ENCODE measurements at places on chromosomes 6 and 20. TPM values are rescaled to one million over a fixed set of nuclear protein-coding genes. Genes with fewer than 3 reads are reported as not detected.
A peak's percentile ranks its signal among the peaks of the same experiment; 100 is the strongest.

The LRRC73 gene
- 0.35 TPM for total RNA-seq

The SLC35D3 gene
- not detected for total RNA-seq

The UBE2V1 gene
- 56.4 TPM for total RNA-seq

The SRMS gene
- not detected for total RNA-seq

The RBPJL gene
- not detected for total RNA-seq

The DLL1 gene
- total RNA-seq, result 2.1 TPM

The TNFRSF6B gene
- total RNA-seq, result 191 TPM

The OR2J3 gene
- total RNA-seq, result not detected

The GGTLC1 gene
- total RNA-seq, result not detected

The SSTR4 gene
- total RNA-seq, result not detected

The LTB gene
- total RNA-seq, result 7.0 TPM

The PTPRK gene
- 124 TPM for total RNA-seq

The HDGFL1 gene
- total RNA-seq, result not detected

DNA sequence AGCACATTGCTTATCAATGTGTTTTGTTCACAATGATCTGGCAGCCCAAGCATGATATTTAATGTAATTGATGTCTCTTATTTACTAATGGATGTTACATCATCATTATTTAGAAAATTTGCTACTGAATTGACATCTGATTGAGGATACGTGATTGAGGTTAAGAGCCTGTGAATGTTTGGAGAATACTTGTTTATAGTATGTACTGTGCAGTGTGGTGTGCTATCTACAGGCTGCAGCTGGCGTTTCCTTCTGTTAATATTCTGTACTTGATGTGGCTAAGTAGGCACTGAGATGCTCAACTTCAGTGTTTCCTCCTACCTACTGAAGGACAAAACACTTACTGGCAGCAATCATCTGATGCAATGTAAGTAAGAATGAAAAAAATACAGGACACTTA lies 709.6 kb upstream of the FLRT3 start:
- DNase-seq, result no peak

- no peak for DNase-seq
These were observed 102.7 kb downstream of the SLC22A3 start for GRCh38 chr6:160450849-160451248.

DNA sequence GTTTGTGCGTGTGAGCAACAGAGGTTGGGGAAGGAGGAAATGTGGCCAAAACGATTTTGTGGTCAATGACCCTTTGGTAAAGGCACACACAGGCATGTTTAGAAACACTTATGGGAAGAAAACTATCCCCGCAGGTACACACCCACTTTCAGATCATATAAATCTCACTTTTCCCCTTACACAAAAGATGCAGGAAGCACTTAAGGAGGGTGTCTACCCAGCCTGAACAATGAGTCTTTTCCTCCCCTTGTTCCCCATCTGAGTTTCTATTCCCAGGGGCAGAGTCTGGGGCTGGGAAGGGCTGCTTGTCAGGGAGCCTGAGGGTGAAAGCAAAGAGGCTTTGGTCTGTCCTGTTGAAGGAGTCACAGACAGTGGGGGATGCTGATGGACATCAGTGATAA lies 193.2 kb upstream of the SALL4 start:
- DNase-seq, result no peak

DNA sequence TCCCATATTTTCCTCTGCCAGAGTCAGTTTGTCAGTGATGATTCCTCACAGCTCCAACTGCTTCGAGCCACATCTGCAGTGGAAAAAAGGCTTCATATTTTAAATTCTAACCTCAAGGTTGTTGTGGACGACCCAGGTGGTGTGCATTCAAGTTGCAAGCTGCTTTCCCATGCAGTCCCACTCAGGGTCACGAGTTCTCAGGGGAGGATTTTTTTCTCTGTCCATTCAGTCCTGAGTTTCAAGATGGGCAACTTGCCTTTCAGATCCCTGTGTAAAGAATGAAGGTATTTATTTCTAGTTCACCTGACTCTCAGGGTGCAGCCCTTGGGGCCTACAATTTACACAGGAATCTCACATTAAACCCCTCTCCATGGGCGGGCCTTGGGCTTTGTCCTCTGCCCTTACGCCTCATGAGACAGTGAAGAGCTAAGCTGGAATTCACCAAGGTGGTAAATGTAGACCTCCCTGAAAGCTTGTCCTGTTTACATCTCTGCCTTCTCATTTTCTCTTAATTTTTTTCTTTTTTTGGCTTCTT lies 65.9 kb downstream of the TPD52L1 start:
- no peak for DNase-seq

- peak; percentile 54 for DNase-seq
These were observed 37.6 kb downstream of the NR2E1 start for GRCh38 chr6:108203189-108204112.

DNA sequence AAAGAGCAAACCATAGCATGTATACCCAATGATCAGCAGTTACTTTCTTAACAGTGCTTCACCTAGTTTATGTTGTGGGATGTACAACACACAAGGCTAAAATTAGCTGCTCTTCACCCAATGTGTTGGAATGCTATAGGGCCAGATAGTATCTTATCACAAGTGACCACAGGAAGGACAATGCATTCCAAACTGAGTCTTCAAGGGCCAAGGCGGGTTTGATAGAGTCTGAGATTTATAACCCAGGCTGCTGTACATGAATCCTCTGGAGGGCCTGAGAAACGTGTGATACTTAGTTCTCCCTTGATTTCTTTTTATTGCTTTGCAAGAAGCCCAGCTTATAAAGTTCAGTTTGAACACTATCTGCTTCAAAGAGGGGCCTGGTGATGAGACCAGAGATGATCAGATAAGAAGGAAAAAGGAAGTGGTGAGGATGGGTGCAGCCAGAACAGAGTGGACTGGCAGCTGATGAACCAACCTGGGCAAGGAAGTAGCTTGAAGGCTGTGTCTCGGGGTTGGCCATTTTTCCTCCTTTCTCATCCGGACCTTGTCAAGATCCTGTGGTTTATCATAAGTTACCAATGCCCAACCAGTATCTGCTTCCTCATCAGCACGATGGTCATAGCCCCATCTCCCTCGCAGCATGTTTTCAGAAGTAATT lies 62.2 kb upstream of the BMP2 start:
- DNase-seq, result peak; percentile 15

DNA sequence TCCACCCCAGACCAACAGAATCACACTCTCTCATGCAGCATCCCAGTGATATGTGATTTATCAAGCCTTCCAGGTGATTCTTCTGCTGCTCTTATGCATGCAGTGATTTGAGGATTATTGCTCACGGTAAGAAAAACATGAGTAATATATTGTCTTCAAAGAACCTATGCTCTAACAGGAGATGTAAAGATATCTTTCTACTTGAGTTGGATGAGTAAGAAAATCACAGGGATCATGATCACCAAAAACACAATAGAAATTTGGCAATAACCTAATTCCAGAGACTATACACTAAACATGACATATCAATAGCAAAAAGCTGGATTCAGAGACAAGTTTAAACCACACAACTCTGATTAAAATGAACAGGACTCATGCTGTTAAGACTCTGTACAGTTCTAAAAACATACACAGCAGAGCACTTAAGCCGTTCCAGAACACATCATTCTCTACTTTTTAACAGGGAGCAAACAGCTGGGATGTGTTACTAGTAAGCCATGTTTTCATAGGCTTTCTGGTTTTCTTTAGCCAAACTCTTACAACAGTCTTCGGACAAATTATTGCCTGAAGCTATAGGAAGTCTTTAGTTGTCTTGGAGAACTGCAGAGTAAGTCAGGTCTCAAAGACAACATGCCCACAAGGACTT lies 568.6 kb downstream of the HAO1 start:
- peak; percentile 49 for DNase-seq

GRCh38 chr20:30286157-30286556 lies 971.3 kb upstream of the DEFB115 start:
- peak; percentile 40 for DNase-seq

DNA sequence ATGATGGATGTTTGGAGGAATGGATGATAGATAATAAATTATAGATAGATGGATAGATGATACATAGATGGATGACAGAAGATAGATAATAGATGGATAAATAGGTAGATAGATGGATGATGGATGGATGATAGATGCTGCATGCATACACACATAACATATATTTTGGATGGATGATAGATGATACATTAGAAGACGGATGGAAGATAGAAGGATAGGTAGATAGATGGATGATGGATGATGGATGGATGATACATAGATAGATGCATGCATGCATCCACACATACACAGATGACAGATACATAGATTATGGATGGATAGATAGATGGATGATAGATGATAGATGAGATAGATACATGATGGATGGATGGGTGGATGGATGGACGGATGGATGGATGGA lies 387.8 kb downstream of the TAF4 start:
- no peak for DNase-seq

DNA sequence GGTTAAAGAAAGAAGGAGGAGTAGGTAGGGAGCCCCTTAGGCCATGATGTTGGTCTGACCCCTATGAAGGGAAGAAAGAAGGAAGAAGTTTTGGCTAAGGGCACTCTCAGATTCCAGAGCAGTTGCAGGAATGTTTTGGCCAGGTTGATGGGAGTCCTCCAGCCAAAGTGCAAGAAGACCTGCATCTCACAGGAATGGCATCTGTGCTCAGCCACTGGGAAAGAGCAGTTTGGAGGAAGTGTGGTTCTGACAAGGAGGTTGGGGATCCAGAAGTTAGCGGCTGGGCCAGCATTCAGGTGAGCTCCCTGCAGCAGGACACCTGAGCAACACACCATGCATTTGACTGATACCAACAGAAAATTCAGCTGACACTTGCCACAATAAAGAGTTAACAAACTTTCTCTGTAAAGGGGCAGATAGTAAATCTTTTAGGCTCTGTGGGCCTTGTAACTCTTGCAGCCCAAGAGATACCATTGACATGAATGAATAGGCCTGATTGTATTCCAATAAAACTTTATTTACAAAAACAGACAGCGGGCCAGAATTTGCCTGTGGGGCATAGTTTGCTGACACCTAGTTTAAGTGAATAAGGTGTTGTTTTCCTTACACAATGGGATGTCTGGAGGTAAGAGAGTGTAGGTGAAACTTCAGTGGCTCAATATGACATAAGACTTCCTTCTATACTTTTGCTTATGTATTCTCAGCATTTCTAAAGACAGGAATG lies 71.0 kb downstream of the EDN1 start:
- DNase-seq, result no peak

GRCh38 chr20:1764136-1765033 lies 106.8 kb upstream of the SIRPG start:
- DNase-seq, result peak; percentile 82

GRCh38 chr6:107757910-107758309 lies 66.2 kb downstream of the SCML4 start:
- no peak for DNase-seq

- no peak for DNase-seq
These were observed 26.2 kb downstream of the NTSR1 start for GRCh38 chr20:62734881-62735280.

DNA sequence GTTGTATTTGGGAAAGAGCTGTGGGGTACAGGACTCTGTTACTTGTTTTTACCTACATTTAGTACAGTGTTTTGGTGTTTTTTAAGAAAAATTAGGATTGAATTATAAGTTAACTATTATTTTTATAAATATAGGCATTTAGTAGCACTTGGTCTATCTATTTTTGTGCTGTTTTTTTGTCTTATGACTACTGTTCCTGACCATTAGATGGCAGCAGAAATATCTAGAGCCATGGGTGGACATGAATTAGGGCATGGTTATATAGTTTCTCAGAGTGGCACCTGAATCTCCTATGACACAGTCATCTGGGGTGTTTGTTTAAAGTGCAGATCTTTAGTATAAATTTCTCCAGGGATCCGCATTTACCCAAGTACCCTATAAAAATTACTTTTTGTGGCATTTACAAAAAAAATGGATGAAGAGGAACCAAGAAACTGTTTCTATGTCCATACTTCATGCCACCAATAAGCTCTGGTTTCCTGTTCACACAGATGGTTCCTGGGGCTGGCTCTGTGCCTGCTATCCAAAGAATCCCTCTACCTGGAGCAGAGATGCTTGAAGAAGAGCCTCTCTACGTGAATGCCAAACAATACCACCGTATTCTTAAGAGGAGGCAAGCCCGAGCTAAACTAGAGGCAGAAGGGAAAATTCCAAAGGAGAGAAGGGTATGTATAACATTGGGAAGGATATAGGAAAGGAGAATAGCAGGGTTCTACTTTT lies 19.8 kb downstream of the NFYA start:
- peak; percentile 37 for DNase-seq

GRCh38 chr6:147724454-147724853 lies 216.0 kb downstream of the SAMD5 start:
- no peak for DNase-seq

DNA sequence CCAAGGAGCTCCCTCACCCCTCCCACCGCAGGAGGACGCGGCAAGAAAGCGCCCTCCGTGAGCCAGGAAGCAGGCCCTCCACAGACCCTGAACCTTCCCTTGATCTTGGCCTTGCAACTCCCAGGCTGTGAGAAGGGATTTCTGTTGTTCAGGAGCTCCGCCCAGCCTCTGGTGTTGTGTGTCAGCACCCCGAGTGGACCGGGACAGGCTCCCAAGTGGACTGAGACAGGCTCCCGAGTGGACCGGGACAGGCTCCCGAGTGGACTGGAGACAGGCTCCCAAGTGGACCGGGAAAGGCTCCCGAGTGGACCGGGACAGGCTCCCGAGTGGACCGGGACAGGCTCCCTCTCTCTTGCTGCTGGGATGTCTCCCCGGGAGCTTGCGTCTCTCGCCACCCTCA lies 9.3 kb upstream of the NTSR1 start:
- DNase-seq, result no peak

DNA sequence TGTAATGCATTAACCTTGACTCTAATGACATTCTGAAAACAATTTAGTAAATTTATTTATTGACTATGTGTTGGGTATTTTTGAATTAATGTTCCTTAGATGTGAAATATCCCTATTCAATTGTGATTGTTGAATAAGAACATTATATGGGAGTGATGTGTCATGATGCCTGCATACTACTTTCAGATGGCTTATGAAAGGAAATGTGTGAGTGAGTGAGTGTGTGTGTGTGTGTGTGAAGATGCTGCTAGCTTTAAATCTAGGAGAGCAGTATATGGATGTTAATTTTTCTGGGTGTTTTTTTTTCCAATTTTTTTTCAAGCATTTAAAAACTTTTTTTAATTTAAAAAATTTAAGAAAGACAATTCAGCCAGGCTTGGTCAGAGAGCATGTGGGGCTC lies 32.5 kb upstream of the NT5E start:
- DNase-seq, result no peak

DNA sequence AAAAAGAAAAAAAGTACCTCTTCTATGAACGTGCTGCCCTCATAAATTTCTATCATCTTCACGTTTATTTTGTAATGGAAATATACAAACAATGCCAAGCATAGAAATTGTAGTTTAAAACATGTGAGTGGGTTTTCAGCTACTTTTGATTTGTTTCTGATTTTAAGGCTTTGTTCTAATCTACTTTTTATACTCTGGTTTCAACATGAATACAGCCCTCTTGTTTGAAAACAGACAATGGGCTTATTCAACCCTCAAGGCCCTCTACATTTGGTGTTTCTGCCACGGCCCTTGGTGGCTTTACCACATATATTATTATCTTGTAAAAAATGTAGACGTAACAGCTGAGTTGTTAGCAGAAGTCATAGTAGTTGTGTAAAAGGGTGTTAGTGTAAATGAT lies 153.9 kb downstream of the SOX4 start:
- no peak for DNase-seq
